ENCODE measurements at places on chromosomes 5 and 9.

GRCh38 chr5:141760193-141760592 lies 78.2 kb upstream of the ARAP3 start:
- no peak for DNase-seq

GRCh38 chr5:92554447-92555085 lies 1026.5 kb downstream of the NR2F1-AS1 start:
- no peak for DNase-seq

DNA sequence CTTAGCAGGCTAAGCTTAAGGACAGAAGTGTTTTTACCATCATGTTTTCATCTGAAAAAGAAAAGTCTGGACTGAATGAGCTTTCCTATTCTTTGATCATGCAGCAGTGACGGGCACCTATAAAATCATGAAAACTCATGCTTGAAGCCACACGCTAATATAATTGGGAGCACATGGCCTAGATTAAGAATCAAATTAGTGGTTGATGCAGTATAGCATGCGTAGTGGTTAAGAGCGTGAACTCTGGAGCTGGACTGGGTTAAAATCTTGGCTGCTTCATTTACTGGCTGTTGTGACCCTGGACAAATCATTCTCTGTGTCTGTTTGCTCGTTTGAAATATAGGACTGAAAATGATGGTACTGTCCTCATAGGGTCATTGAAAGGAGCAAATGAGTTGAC lies 49.9 kb upstream of the IL13 start:
- DNase-seq, result no peak

- no peak for DNase-seq
Measured at GRCh38 chr5:176441921-176442323, 6.3 kb upstream of the FAF2 start.

DNA sequence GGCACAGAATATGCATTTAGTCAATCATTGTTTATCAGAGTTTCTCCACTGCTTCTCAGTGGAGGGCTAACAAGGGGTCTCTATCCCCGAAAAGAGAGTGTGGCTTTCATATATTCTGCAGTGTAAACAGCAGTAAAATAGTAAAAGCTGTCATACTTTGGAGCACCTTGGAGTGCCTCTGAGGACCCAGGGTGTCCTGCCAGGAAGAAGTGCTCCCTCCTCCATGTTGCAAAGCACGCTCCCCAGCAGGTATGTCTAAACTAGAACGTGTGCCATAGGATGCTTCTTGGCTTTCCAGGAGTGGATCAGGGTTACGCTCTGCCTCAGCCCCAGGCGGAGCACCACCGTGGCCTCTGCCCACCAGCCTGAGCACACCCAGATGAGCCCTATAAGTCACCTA lies 8.5 kb upstream of the TJP2 start:
- DNase-seq, result no peak

DNA sequence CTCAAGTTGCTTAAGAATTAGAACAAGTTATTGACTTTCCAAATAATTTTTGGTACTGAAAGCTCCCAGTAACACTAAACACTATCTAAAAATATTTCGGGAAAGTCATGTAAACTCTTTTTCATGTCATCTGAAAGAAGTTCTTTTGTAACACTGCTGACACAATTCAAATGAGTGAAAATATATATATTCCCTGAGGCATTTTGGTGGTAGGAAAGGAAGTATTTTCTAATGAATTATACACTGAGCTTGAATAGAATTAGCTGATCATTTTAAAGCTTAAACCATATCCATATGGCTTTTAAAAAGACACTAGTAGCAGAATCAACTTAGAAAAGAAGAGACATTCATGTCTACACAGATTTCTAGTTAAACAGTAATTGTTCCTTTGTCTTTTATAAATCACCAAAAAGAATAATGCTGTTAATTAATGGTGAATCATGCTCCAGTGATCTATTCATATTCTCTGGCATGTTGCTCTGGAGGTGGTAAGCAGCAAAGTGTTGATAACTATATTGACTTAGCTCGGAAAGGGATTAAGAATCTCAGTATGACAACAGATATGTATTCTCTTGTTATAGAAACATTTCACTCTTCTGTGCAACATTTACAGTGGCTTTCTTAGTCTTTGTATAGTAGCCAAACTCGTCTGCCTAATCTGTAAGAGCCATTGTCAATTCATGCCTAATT lies 27.4 kb upstream of the RFX3 start:
- no peak for DNase-seq

DNA sequence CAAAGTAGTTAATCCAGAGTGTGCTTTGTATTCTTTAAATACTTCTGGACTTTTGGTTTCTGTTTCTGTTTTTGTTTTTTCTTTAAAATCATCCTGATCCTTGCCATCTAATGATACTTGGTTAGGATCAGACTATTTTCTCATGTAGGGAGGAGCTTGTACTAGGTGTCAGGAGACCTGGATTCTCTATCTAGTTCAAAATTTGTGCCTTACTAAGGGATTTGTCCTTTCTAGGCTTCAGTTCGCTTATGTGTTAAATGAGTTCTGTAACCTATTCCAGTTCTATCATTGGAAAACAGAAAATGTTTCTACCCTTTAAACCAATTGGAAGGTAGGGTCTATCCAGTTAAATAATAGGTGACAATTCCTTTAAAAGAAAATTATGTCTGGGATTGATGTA lies 3.3 kb upstream of the MEF2C start:
- no peak for DNase-seq

DNA sequence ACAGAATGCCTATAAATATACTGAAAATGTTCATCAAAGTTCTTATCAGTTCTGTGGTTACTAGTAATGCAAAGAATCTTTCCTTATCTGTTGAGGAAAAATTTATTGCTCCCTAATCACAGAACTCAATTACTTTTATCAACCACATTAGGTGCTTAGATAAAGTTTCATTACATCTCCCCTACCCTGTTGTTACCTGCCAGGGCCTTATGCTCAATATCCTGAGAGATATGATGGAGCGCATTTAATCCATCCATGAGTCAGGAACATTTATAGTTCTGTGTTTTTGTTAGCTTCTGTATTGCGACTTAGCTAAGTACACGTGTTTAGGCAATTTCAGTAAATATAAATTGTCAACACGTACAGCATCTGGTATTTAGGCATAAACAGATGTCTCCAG lies 164.3 kb upstream of the ST8SIA4 start:
- DNase-seq, result no peak

DNA sequence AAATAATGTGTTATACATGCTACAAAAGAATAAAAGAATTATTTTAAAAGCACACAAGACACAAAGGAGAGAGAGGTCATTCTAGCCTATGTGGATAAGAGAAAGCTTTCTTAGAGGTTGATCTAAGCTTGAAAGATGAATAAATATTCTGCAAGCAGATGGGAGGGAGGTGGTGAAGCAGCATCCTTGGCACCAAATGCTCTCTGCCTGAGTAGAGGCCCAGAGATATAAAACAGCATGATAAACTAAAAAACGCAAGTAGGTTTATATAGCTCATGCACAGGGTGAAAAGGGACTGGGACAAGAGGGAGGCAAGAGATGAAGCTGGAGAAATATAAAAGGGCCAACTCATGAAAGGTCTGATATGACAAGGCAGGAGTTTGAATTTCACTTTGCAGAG lies 283.2 kb upstream of the POU5F2 start:
- no peak for DNase-seq

GRCh38 chr9:127934986-127935385 lies 2.7 kb downstream of the DPM2 start:
- DNase-seq, result no peak

DNA sequence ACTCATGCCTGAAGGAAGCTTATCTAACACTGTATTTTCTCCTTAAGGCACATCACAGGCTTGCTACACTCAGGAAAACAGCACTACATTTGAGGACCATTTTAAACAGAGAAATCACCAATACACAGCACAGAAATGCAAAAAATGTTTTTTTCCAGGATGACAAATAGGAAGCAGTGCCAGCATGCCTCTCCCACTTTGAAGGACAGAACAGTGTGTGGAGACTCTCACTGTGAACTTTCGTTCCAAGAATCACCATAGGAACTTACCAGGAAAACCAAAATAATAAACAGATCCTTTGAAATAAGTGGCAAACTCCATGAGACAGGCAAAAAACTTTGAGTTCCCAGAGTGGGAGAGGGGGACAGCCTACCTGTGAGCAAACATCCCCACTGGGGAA lies 217.8 kb upstream of the MAST4 start:
- no peak for DNase-seq

GRCh38 chr9:136754059-136754572 lies 3.9 kb downstream of the LCN8 start:
- DNase-seq, result peak; percentile 17

- no peak for DNase-seq
Measured at GRCh38 chr5:170075696-170076095, 30.0 kb upstream of the FOXI1 start.
